ENCODE measurements at places on chromosomes 11 and 22.

DNA sequence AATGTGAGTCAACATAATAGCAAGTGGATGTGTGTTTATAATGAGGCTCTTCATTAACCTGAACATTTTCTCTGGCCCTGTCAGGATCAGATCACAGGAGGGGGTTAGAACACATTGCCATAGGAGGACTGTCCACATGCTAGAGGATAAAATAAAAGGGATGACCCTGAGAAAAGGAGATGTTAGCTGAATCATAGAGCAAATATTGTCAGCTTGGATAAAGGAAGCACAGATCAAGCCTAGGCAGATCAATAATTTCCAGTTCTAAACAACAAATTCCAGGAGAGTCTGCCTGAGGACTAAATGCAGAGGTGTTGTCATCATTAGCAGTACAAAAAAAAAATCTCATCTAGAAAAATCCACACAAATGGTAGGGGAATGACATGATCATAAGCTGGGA is 337.9 kb downstream of the LRRC4C start:
- DNase-seq: no peak

DNA sequence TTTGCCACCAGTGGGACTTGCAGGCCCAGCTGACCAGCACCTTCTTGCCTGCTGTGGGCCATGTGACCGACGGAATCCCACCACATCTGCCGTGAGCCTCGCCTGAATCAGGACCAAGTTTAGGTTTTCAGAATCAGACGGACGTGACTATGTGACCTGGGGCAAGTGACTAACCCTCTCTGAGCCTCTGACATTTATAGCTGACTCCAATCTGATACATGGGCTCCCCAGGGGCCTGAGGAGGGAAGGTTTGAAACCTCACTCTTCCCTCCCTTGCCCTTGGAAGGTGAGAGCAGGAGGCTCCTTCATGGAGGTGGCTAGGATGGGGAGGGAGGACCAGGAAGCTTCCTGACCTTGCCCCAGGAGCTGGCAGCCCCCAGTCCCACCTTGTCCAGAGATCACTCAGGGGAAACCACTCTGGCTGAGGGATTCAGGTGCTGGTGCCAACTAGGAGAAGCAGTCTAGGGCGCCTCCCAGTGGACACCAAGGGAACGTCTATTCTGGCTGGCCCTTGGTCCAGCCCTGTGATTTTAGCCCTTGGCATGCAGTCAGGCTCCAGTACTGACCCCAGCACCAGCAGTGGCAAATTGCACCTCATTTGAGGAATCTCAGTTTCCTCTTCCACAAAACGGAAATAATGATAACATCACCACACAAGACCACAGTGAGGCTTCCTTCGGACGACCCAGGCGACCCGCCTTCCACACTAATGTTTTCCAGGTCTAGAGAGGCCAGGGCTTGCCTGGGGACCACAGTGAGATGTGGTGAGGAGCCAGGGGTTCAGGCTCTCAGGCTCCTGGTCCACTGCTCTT is 47.2 kb upstream of the SYT7 start:
- peak; percentile 62 for DNase-seq

DNA sequence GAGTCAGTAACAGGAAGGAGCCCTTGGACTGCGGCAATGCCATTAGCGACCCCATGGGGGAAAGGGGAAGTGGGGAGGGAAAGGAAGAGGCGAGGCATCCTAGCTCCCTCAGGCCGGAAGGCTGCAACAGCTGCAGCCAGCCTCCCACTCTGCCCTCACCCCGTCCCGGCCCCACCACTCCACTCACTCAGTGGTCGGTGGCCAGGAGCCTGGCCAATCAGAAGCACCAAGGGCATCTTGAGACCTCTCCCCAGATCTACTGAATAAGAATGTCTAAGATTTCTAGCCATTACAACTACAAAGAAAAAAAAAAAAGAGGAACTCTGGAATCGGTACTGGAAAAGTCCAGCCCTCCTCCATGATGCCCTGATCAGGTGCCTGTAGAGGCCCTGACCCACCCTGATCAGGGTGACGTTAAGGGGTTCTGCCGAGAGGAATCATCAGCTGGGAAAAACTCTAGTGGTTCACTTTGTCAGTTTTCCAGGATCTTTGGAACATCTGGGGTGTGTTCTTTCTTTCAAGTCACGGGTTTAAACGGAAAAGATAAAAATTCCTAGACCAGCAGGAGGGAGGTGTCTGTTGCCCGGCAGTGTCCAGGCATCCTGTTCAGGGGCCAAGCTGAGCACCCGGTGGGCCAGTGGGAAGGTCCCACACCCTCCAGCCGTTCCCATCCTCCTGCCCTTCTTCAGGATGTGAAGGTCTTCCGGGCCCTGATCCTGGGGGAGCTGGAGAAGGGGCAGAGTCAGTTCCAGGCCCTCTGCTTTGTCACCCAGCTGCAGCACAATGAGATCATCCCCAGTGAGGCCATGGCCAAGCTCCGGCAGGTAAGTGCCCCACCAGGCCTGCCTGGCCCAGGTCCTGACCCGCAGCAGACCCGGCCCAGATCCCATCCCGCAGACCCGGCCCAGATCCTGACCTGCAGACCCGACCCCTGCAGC is 14.4 kb downstream of the OAF start:
- DNase-seq: no peak

DNA sequence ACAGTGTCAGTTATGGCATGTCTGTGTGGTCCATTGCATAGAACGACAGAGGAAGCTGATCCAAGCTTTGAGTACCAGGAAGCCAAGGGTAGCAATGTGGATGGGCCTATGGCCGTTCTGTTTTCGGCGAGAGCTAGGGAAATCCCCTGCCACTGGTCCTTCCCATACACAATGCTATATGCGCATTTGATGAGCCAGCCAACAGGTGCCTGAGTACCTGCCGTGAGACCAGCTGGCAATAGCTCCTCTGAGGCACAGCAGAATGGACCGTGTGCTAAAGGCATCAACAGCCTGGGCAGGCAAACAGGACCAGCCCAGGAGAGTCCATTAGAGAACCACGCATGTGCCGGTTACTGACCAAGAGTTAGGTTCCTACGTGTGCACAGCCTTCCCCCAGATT is 753.0 kb downstream of the NTM start:
- no peak for DNase-seq

- DNase-seq: peak; percentile 81
Observed at GRCh38 chr11:69157156-69157821, 1.6 kb downstream of the SMIM38 start.

DNA sequence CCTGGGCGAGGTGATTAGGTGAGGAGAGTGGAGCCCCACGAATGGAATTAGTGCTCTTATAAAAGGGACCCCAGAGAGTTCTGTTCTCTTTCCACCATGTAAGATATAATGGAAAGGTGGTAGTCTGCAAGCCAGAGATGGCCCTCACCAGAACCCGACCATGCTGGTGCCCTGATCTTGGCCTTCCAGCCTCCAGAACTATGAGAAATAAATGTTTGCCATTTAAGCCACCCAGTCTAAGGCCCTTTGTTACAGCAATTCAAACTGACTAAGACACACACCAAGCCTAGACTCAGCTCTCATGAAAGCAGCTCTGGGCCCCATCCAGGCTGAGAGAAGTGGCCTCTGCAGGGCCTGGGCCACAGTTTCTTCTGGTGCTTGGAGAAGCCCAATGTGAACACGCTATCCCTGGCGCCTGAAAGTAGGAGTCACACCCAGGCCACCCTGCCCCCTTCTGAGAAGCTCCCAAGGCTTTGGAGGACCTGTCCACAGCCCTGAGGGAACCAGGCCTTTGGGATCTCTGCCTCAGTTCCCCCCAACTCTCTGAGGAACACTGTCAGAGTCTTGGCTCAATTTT is 35.3 kb upstream of the LYVE1 start:
- DNase-seq: no peak

DNA sequence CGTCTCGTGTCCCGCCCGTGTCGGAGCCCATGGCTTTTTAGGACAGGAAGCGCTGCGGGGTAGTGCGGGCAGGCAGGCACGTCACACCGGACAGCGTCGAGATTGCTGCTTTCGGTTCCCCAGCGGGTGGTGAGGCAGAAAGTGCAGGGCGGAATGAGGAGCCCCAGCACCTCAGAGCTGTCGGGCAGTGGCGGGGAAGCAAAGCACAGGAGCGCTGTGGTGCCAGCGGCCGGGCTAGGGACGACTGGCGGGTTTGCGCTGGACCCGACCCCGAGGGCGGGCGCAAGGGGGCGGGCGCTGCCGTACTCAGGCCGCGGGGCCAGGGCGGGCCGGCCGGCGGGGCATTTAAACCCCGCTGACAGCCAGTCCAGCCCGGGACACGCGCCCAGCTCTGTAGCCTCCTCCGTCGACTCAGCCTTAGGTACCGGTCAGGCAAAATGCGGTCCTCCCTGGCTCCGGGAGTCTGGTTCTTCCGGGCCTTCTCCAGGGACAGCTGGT is at the start of gene SLC37A2:
TSS of gene SLC37A2 (plus strand) at position 375 of the 498 bp plus-strand sequence. CDS start at position 438, 63 bp downstream.
- DNase-seq: peak; percentile 56

- DNase-seq: no peak
Observed at GRCh38 chr11:44814881-44815592, 88.3 kb downstream of the TSPAN18 start.

GRCh38 chr11:83454674-83455073 is 168.5 kb upstream of the CCDC90B start:
- DNase-seq: no peak

DNA sequence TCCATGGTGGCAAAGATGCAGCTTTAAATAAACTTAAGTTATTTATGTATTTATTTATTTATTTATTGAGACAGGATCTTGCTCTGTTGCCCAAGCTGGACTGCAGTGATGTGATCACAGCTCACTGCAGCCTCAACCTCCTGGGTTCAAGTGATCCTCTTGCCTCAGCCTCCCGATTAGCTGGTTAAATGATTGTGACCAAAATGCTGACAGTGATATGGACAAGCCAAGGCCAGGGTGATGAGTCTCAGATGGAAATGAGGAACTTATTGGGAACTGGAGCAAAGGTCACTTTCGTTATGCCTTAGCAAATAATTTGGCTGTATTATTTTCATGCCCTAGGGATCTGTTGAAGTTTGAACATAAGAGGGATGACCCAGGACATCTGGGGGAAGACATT is 9.3 kb upstream of the LRP5 start:
- no peak for DNase-seq

DNA sequence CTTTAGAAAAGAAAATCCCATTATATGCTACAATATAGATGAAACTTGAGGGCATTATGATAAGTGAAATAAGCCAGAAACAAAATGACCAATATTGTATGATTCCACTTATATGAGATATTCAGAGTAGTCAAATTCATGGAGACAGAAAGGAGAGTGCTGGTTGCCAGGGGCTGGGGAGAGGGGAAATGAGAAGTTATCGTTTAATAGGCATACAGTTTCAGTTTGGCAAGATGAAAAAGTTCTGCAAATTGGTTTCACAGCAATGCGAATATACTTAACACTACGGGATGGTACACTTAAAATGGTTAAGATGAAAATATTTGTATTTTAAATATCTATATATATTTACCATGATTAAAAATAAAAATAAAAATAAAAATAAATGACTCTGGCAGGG is 31.1 kb upstream of the RDX start:
- no peak for DNase-seq

DNA sequence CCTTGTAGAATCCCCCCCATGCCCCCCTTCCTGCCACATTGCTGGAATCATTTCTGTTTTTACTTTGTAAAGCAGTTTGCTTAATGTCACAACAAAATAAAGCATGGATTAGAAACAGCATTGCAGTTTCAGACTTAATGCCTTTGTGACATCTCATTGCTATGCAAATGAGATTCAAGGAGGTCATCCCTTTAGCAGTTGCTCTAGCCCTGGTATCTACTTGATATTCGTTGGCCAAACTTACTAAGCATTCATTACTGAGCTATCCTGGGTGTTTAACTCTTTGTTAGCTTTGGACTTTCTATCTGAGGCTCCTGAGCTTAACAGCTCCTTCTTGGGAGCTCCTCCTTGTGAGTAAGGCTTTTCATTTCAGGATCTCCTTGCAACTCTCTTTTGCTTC is 16.3 kb downstream of the FAT3 start:
- DNase-seq: no peak

- DNase-seq: no peak
Observed at GRCh38 chr22:46483353-46483752, 54.1 kb downstream of the CELSR1 start.

- no peak for DNase-seq
Observed at GRCh38 chr22:32309585-32310251, 47.9 kb upstream of the RFPL3 start.

DNA sequence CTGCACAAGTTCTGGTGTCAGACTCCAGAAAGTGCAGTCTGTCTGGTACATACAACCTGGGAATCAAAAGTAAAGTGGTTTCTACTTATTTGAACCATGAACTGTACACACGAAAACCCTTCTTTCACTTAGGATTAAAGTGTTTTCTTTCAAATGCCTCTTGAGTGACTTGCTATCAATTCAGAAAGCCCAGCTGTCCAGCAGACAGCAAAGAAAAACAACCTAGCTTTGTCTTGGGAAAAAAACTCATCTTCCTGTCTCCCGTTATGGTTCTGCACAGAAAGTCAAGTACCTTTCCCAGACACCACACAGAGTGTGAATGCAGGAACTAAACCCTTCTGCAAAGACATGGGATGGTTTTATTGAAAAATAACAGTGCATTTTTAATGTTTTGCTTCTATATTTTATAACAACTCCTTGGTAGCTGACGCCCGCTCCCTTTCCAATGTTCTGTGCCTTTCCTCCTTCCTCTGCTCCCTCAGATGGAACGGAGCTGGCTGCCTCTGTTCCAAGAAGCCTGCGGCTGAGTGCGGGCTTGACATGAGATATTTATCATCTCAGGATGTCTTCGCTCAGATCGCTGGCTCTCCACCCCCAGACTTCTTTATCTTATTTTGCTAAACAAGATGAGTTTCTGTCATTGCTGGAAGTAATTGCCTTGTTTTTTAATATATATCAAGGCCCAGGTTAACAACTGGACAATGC is 322.3 kb upstream of the B3GAT1 start:
- no peak for DNase-seq

GRCh38 chr11:104122836-104123235 is 41.1 kb downstream of the PDGFD start:
- peak; percentile 18 for DNase-seq

GRCh38 chr11:28715726-28716125 is 607.5 kb downstream of the METTL15 start:
- DNase-seq: no peak

GRCh38 chr11:46903846-46904245 is 14.5 kb downstream of the LRP4 start:
- DNase-seq: peak; percentile 37

GRCh38 chr11:112345706-112346105 is 85.0 kb upstream of the PLET1 start:
- no peak for DNase-seq

- no peak for DNase-seq
Observed at GRCh38 chr11:122108192-122108799, 7.7 kb downstream of the BLID start.

- DNase-seq: no peak
Observed at GRCh38 chr11:132982772-132983640, 549.3 kb downstream of the OPCML start.

GRCh38 chr11:68940651-68941323 is 37.1 kb downstream of the IGHMBP2 start:
- no peak for DNase-seq

DNA sequence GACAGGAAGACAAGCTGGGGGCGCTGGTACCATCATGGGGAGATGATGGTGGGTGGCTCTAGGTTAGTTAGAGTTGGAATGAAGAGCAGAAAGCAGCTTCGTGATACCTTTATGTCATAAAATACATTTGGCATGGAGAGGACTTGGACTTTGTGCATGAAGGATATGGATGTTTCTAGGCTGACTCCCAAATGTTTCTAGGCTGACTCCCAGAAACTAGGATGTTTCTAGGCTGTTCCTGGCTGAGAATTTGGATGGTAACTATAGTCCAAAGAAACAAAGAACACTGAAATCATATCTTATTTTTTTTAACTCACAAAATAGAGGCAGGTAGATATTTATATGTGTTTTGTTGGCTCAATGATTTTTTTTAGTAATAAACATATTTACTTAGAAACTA is 89.4 kb upstream of the VPREB1 start:
- DNase-seq: no peak

Measured in hindlimb muscle (tissue), 1 donor.